Spinal cord (tissue), 10 donors: ENCODE measurements at places on chromosomes 4 and X.

DNA sequence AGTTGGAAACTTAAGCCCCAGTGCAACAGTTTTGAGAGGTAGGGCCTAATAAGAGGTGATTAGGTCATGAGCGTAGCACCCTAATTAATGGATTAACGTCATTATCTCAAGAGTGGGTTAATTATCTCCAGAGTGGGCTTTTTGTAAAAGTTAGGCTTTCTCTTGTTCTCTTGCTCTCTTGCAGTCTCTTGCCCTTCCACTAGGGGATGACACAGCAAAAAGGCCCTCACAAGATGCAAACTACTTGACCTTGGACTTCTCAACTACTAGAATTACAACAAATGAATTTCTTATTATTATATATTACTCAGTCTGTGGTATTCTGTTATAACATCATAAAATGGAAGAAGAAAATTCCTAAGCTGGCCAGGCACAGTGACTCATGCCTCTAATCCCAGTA is 22.1 kb upstream of the NDST3 start:
- DNase-seq, result no peak

DNA sequence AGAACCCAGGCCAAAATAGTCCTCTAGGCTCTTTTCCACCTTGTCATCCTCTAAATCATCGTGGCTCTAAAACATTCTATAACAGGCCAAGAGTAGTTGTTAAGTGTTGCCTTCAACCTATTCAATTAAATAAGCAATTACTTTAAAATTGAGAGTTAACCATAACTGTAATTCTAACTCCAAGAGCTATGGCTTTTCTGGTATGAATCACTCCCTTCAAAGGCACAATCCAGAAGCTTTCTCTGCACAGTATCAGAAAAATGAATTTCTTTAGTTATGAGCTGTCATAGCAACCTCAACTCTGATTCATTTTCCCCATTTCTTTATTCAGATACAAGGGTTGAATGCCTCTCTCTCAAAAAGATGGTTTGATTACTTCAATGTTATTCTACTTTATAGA is 21.7 kb downstream of the INPP4B start:
- DNase-seq, result no peak

DNA sequence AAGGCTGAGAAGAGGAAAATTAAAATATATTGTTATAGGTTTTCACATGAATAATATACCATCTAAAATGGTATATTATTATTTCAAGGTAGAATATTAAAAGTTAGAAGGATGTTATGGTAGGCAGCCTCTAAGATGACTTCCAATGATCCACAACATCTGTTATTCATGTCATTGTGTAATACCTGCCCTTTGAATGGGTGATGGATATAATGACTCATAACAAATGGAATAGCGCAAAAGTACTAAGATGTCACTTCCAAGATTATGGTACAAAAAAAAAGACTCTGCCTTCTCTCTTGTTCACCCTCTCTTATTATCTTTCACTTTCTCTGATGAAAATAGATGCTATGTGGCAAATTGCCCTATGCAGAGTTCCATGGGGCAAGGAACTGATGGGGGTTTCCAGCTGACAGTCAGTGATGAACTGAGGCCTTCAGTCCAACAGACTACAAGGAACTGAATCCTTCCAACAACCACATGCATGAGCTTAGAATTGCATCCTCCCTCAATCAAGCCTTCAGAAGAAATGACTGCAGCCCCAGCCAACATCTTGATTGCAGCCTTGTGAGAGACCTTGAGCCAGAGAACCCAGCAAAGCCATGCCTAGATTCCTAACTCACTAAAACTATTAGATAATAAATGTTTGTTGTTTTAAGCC is 57.7 kb downstream of the HS6ST2 start:
- no peak for DNase-seq

GRCh38 chr4:186297013-186297645 is 31.1 kb downstream of the F11 start:
- DNase-seq, result peak; percentile 90

DNA sequence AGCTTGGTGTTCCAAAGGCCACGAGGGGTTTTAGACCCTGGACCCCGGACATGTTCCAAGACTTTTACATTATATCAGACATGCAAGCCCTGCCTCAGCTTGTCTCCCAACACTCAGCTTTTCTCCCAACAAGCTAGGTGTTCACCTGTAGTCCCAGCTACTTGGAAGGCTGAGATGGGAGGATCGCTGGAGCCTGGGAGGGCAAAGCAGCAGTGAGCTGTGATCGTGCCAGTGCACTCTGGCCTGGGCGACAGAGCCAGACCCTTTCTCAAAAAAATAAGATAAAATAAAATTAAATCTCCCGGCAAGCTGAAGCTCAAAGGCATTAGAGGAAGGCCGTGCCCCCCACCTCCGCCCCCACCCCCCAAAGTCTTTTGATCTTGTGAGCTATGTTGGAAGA is 13.7 kb downstream of the CTAG1A start:
- no peak for DNase-seq

- no peak for DNase-seq
Measured at GRCh38 chrX:109184506-109185139, 297.3 kb downstream of the GUCY2F start.

GRCh38 chr4:97367878-97368277 is 775.4 kb downstream of the STPG2 start:
- no peak for DNase-seq

DNA sequence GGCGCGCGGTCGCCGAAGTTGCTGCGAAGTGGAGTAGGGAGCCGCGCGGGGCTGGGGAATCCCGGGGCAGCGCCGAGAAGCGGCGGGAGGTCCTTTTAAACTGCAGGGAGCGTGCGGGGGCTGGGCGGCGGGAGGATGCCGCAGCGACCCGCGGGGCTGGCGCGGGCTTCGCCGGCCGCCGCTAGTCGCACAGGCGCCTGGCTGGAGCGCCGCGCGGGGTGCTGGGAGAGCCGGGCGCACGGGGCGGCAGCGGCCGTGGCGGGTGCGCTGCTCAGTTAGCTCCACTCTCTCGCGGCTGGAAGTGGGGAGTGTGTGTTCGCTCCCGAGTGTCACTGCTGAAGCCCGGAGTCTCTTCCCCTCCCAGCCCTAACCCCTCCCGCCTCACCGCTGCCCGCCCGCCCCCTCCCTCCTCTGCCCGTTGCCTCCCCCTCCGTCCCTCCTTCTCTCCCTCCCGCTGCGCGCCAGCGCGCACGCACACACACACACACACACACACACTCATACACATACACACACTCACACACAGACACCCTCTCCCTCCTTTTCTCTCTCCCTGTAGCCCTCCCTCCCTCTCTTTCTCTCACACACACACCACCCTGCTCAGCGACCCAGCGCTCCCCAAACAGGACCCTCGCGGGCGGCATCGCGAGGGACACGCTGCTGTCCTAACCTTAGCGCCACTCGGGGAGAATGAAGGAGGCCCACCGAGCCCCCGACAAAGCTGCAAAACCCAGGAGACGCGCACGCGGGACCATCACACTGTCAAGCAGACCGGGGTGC is at the start of gene NDNF:
Gene NDNF (minus strand): TSS at position 312 of the 780 bp plus-strand sequence. CDS start 26,698 bp downstream, outside the sequence.
- DNase-seq, result peak; percentile 87

DNA sequence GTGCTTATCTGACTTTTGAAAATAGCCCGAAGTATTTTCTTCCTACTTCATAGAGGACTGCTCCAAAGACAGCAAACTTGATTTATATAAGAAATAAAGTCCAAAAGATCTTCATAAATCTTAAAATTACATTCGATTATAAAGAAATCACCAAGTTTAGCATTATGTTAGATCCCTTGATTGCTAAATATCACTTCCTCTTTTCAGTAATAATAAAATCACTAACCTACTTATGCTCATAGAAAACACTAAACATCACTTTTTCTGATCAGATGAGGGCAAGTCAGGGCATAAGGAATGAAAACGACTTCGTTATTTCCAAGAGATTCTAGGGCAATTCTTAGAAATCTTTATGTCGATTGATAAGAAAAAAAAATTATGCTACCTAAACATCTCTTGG is 32.0 kb downstream of the DYNLT3 start:
- no peak for DNase-seq

- no peak for DNase-seq
Measured at GRCh38 chrX:69014200-69014599, 151.1 kb downstream of the PJA1 start.

- DNase-seq, result no peak
Measured at GRCh38 chr4:171288816-171289432, 524.3 kb upstream of the GALNTL6 start.

- peak; percentile 31 for DNase-seq
Measured at GRCh38 chr4:127355743-127356142, 277.0 kb upstream of the INTU start.

- no peak for DNase-seq
Measured at GRCh38 chr4:94650690-94651089, 107.1 kb upstream of the BMPR1B start.

DNA sequence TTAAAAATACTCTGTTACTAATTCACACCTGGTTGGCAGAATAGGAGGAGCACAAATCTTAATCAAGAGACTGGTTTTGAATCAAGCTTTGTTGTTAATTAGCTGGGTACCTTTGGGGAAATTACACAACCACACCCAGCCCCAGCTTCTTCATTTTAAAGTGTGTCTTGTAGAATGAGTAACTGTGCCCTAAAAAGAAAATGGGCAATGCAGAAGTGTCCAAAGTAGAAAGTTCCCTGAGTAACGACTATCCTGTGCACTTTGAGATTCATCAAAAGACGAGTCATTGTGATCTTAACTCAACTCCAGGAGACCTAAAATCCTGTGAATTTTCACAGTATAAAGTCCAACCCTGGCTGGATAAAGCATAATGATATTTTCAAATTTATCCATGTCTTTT is 792.3 kb upstream of the HS3ST1 start:
- DNase-seq, result no peak

DNA sequence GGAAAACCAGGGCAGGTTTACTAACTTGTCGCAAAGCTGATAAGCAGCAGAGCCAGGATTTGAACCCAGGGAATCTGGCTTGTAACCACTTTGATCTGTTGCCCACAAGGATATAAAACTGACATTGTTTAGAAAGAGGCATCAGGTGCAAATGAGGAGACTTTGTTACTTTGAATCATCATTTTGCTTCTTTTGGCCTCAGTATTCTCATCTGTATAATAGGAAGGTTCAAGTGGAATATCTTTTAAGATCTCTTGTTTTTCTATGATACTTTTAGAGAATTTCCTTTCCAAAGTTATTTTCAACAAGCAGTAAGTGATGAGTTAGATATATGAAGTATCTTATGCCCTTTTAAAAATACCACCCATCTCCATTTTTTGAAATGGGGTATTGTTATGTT is 57.8 kb upstream of the NAP1L5 start:
- no peak for DNase-seq

DNA sequence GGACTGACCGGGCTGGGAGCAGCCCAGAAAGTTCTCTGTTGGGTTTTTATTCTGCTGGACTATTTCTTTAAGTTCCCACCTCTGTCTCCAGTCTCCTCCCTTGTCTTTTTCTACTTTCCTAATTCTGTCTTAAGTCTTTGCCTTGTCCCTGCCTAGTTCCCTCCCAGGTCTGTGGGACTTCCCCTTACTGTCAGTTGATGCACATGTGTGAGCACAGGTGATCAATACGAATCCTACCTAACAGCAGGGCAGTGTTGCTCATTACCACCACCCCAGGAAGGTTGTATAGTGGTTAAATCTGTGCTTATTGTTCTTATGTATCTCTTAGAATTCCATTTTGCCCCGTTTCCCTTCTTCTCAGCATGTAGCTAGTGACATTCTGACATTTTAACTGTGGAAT is 62.1 kb downstream of the GALNTL6 start:
- DNase-seq, result no peak

GRCh38 chrX:3659761-3660160 is 53.7 kb downstream of the PRKX start:
- DNase-seq, result no peak

- DNase-seq, result no peak
Measured at GRCh38 chr4:87049508-87049907, 114.7 kb downstream of the AFF1 start.

GRCh38 chr4:141019768-141020167 is 113.5 kb downstream of the RNF150 start:
- DNase-seq, result no peak
